KBM-7 (cell line): ENCODE measurements at places on chromosomes 5 and 9.

DNA sequence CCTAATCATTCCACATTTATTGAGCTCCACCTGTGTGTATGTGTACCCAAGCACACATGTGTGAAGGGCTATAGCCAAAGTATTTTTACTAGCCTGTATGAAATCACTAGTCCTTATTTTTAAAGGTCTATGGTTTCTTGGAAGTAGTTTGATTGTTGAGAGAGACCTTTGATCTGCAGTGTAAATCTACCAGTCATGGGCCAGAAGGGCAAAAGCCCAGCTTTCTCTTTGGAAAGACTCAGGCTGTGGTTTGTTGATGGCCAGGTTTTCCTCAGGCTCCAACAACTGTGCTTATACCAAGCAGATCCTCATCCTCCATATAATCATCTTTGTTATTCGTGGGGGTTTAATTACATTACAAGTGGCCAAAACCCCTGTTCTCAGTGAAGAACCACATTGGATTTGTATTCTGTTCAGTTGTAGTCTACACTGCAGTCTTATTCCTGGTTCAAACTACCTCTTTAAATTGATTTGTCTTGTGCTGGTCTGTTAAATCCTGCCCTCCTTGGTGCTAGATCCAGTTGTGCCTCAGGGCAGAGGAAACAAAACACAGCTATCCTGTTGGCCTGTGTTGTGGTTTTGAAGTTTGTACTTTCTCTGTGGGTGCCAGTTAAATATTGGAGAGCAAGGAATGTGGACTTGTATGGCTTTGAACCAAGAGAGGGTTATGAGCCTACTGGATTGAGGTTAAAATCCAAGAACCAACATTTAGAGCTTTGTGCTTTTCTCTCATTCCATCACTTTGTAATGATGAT lies 13.3 kb downstream of the CDC26 start:
- no peak for DNase-seq

DNA sequence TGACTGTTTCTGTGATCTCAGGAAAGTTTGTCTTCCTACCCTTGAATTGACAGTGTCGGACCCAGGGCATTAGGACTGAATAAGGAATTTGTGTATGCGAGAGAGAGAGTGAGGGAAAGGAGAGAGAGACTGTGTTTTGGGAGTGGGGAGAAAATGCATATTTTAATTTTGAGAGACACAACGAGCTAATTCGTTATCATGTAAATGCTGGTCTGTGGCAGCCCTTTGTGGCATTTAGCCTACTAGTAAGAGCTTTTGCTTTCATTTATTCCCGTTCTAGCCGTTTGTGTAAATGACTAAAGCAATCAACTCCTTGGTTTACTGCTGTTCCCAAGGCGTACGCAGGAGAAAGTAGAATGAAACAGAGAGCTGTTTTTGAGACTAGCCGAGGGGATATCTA lies 79.8 kb upstream of the MAMDC2 start:
- DNase-seq: no peak

DNA sequence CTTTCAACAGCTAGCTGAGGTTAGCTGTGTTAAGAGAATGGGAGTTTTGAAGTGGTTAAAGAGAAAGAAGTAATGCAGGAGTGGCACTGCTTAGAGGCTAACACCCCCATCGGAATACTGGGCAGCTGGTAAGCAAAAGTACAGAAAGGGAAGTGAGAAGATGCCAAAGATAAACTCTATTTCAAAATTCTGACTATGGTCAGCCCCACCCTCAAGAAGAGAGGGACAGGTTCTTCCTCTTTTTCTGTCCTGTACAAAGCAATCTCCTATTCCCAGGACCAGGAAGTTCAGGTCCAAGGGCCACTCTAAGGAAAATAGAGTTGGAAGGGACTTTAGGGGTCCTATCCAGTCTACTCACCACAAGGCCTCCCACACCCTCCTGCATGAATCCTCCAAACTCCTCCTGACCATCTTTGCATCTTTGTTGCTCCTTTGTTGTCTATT lies 45.9 kb upstream of the JAK2 start:
- DNase-seq: peak; percentile 92

DNA sequence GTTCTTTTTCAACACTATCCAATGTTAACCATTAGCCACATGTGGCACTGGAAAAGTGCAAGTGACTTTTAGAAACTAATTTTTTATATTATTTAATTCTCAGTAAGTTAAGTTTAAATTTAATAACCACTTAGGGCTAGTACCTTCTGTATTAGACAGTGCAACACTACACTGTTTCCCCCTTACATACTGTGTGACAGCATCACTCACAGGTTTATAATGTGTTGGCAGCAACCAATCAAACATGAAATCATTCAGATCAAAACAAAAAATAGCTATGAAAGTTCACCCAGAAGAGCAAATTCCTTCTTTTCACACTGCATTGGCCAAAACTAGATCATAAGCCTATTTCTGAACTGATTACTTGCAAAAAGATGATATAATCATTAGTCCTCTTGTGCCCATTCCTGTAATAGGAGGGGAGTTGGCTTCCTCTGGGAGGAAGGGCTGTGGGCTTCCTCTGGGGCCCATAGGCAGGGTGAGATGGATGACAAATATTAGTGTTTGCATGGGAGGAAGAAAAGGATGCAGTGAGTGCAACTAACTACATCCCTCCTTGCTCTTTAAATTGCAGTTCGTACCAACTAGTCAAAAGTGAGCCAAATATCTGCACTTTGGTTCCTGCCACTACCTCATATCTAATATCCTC lies 708.1 kb upstream of the RGMB start:
- DNase-seq: no peak

DNA sequence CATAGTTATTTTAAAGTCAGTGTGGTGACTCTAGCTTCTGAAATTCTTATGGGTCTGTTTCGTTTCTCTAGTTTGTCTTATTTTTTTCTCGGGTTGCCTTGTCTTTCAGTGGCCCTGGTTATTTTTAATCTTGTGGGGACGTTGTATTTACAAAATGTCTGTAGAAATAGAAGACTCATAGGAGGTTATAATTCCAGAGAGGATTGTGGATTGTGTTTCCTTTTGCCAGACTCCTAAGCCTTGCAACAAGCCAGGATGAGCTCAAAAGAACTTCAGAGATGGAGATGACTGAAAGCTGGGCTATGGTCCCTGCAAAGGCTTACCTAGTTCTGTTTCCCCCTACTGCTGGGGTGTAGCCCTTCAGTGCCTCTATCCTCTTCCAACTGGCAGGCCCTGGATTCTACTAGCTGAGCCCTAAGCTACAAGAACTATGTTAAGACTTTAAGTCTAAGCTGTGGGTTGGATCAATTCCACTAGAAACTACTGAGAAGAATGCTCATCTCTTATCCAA lies 32.2 kb upstream of the LECT2 start:
- no peak for DNase-seq

GRCh38 chr5:172046593-172046992 lies 40.2 kb upstream of the FBXW11 start:
- no peak for DNase-seq

- no peak for DNase-seq
These were observed 4.0 kb upstream of the PSAT1 start for GRCh38 chr9:78292716-78293497.

DNA sequence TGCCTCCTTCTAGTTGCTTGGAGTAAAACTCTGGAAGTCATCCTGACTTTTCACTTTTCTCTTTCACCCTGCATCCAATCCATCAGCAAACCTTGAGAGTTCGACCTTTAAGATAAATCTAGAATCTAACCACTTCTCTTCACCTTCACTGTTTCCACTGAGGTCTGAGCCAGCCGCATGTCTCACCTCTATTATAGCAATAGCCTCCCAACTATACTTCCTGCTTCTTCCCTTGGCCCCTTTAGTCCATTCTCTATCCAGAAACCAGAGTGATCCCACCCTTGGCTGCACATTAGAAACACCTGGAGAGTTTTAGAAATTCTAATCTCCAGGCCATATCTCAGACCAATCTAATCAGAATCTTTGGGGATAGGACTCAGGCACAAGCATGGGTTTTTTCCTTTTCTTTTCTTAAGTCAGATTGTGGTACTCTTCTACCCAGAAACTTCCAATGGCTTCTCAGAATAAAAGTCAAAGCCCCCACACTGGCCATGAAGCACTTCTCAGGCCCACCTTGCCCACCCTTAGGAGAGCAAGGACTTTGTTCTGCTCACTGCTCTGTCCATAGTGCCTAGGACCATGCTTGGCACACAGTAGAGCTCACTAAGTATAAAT lies 33.1 kb downstream of the MFAP3 start:
- peak; percentile 13 for DNase-seq

DNA sequence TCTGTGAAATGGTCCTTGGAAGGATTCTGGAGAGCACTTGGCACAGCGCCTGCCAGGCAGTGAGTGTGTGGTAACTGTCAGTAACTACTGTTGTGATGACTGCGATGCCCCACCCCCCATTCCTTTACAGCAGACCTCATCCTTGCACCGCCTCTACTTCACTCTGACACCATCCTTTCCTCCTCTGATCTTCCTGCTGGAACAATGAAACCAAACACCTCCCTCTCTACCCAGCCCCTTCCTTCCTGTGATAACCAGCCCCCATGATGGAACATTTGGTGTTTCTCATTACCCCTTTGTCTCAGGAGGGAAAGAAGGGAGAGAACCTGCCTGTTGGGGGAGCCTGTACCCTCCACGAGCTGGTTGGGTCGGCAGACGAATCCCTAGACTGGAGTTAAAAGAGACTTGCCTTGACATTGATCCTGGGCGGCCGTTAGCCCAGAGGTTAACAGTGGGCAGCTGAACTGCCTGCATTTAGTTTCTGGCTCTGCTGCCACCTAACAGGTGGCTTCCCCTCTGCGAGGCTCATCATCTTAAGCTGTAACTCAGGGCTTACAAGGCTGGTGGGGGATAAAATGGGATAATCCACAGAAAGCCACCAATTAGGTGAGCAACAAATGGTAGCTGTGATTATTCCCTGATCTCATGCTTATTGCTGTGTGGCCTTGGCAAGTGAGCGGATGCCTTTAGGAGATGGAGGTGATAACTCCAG lies 34.2 kb upstream of the GRPEL2 start:
- peak; percentile 35 for DNase-seq

- DNase-seq: no peak
These were observed 108.3 kb downstream of the SMIM15 start for GRCh38 chr5:61053937-61054336.

DNA sequence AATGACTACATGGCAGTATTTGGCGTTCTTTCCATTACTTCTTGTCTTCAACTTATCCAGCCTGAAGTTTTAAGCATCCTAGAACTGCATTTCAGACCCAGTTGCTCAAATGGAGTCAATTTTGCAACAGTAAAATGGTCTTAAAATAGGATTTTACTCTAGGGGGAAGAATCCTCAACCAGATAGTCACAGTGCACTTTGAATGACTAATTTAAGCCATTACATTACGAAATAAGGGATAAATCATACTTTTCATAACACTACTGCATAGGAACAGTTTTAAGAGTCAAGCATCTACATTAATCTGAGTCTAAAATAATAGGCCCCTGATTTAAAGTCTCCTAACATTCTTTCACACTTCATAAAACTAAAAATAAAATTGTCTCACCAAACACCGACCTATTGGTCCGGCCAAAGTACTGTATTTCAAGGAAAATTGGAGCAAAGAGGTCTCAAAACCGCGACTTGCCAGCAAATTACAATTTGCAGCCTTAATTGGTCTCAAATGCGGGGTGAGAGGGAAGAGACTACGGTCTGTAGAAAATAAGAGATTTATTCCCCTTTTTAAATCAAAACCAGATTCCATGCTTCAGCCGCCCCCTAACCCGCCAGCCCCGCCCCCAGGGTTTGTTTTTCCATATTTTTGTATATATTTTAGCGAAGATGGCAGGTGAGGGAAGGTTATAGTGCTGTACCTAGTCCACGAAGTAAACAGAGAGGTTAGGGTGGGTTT lies 1.2 kb upstream of the SMARCA2 start:
- DNase-seq: no peak

- DNase-seq: no peak
These were observed 2.4 kb downstream of the HMCN2 start for GRCh38 chr9:130267930-130268329.

GRCh38 chr5:38045446-38045845 lies 205.6 kb upstream of the GDNF start:
- no peak for DNase-seq

DNA sequence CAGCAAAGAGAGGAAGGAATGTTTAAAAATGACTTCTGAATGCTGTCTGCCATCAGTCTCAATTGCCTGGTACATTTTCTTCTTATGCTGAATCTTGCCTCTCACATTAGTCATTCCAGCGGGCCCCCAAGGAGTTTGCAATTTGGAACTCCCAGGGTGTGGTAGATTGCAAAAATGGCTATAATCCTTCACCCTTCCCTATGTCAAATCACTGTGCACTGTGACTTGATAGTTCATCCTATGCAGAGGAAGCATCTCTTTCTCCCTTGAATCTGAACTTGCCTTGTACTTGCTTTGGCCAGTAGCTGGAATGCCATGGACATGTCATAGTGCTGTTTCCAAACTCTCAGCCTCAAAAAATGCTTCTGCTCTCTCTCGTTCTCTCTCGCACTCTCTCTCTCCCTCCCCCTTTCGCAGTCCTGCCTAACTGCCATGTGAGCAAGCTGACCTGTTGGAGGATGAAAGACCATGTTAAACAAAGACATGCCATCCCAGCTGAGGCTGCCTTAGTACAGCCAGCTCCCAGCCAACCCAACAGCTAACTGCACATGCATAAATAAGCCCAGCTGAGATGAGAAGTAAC lies 284.0 kb upstream of the TLE4 start:
- no peak for DNase-seq

GRCh38 chr5:83101514-83101913 lies 24.2 kb downstream of the XRCC4 start:
- DNase-seq: no peak
